ENCODE measurements at places on chromosomes 2 and 18.

GRCh38 chr2:237474442-237474911 lies 12.6 kb upstream of the MLPH start:
- DNase-seq, result no peak

DNA sequence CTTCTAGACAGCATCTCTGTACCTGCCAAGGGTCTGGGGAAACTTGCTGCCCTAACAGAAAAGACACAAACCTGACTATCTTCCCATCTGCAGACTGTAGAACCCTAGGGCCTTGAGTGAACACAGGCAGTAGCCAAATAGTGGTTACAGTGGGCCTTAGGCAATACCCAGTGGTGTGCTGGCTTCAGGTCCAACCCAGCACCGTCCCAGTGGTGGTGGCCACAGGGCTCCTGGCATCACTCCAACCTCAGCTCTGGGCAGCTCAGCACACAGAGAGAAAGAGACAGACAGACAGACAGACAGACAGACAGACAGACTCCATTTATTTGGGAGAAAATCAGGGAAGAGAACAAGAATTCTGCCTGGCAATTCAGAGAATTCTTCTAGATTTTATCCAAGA lies 29.3 kb upstream of the UPP2 start:
- no peak for DNase-seq

GRCh38 chr2:233822101-233822771 lies 32.1 kb downstream of the HJURP start:
- DNase-seq, result no peak

DNA sequence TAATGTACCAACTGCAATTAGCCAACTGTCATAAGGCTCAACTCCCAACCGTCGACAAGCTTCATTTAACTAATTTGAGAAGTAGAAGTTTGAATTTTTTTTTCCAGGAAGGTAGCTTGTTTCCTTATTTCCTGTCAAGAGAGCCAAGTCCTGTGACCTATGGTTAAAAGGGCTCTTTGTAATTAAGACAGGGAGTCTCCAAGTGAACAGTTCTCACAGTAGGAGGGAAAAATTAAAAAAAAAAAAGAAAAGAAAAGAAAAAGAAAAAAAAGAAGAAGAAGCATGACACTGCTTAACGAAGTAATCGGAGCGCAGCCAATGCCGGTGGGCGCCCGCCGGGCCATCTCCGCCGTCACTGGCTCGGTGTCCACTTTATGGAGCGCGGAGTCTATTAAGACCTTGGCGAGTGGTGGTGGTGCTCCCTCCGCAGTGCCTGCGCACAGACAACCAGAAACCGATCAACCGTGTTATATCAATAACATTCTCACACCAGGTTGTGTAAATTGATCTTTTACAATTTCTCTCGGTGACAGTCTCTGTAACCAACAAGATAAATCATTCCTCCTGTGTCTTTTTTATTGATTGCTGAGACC lies 197.2 kb upstream of the POU3F3 start:
- no peak for DNase-seq

DNA sequence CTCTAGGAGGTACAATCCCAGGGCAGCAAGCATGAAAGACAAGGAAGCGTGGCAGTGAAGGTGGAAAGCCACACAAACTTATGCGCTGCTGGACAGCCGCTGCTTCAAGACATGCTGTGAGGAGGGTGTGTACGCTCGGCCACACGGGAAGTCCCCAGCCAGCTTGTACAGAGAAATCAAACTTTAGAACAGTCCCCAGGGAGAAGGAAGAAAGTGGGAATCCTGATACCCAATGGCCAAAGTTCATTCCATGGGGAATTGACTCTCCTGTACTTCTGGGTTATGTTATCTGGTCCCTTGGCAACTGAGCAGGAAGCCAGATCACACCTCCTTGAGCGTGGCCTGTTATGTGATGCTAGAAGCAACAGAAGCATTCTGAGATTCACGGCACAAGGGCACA lies 86.1 kb upstream of the BOD1L2 start:
- DNase-seq, result no peak

DNA sequence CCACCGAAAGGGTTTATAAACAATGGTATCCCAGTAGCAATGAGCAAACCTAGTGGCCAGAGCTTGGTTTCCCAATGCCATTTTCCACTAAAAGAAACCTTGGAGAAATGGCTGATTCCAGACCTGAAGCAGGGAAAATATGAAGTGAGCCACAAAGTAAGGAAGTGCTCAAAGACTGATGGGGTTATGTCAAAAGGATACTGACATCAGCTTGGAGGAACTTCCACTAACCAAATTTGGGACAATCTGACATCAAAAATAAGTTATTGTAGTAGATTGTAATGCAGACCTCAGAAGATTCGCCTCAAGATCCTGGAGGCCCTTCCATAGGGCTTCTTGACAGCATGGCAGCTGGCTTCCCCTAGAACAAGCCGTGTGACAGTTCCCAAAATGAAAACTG lies 79.4 kb upstream of the SP3 start:
- DNase-seq, result no peak

GRCh38 chr18:78641689-78642231 lies 337.9 kb upstream of the SALL3 start:
- no peak for DNase-seq

- DNase-seq, result no peak
Measured at GRCh38 chr2:16972276-16972675, 306.6 kb upstream of the CYRIA start.

GRCh38 chr2:181038796-181039195 lies 58.4 kb downstream of the UBE2E3 start:
- no peak for DNase-seq

DNA sequence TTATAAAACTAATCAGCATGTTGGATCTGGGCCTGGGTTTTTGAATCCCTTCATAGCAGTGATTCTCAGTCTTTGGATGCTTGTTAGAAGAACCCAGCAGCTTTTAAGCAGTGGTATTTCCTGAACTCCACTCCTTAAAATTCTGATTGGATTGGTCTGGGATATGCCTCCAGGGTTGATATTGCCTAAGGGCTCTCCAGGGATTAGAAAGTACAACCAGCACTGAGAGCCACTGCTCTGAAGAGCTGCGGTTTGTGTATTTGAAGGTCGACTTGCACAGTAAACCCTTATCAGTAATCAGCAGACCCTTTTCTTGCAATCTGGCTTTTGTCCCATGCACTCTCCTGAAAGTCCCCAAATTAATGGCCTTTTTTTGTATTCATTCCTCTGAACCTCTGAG lies 17.0 kb upstream of the RBMS1 start:
- no peak for DNase-seq

DNA sequence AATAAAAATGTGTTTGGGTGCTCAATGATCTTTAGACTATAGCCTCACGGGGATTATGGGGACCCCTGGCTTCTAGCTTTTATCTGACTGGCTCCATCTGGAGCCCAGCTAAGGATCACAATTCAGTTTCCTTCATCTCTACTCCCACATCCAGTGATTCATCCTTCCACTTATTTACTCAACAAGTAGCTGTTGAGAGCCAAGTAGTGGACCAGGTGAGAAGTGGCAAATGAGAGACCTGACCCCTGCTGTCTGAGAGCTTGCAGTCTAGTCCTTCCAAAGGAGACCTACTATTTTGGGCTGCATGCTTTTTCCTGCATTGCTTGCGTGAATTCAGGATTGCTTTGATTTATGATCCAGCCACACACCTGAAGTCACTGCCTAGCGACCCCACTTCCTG lies 10.7 kb upstream of the DSG3 start:
- no peak for DNase-seq

GRCh38 chr2:109340381-109340780 lies 211.4 kb downstream of the SH3RF3 start:
- no peak for DNase-seq

GRCh38 chr2:153235516-153235915 lies 243.0 kb downstream of the RPRM start:
- no peak for DNase-seq

- DNase-seq, result no peak
Measured at GRCh38 chr2:40166006-40166405, 285.9 kb downstream of the SLC8A1 start.

GRCh38 chr2:209933499-209934483 lies 68.6 kb upstream of the RPE start:
- DNase-seq, result no peak

DNA sequence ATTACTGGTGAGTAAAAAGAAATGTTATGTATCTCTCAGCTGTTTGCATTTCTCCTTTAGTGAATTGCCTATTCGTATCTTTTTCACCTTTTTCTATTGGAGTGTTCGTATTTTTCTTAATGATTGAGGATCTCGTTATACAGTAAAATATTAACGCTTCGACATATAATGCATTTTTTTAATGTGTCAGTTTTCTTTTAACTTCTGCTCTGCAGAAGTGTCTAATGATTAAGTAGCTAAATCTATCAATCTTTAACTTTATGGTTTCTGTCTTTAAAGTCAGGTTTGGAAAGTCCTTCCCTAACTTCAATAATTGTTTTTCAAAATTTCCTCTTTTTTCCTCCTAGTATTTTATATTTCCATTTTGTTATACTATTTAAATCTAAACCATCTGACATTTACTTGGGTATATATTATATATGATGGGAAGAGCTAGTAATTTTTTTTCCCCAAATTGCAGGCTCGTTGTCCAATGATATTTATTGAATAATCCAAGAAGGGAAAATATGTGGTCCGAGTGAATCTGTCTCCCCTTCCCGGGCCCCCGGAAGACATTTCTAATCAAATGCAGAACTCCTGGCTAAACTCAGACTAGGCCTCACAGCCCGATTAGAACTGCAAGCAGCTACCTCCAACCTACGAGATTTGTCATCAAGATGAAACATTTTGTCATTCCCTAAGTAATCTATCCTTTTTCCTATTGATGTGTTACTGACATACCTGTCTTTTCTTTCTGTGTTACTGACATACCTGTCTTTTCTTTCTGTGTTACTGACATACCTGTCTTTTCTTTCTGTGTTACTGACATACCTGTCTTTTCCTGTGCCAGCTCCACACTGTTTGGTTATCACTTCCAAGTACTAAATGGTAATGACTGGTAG lies 17.2 kb downstream of the PCBP1 start:
- no peak for DNase-seq

All from NT2/D1 (cell line).